Activated CD4-positive, alpha-beta T cell treated with anti-CD3 and anti-CD28 coated beads for 36 hours (primary cell): ENCODE measurements at places on chromosomes 3 and 15. TPM values are rescaled to one million over a fixed set of nuclear protein-coding genes. Genes with fewer than 3 reads are reported as not detected.

- H3K4me3 ChIP-seq = no peak overlapping the region
- peaks cover 7% of the 10 kb centered on the region for H3K4me1 ChIP-seq
- H3K27ac ChIP-seq = no peak overlapping the region
Measured at GRCh38 chr3:194030372-194030771, 105.6 kb upstream of the HES1 start.

SLC51A gene
- total RNA-seq = not detected

DNA sequence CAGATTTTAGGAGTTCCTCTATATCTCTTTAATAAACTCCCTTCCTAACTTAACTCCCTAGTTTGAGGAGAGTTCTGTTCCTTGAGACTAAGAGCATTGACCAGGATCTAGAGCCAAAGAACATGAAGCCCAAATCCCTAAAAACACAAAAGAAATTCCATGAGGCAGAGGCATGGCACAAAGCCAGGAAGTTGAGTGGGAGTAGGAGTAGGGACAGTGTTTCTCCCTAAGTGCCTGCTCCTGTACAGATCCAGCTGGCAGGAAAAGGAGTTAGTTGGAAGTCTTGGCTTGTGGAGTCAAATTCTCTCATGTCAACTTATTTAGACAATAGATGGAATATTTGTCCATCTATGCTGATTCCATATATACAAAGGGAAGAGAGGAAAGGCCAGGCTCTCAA, 11.4 kb downstream of the ACTC1 start:
- no peaks in the 10 kb centered on the region for H3K4me1 ChIP-seq
- DNase-seq = no peak
- H3K4me3 ChIP-seq = no peak overlapping the region
- no peak overlapping the region for H3K27ac ChIP-seq

DNA sequence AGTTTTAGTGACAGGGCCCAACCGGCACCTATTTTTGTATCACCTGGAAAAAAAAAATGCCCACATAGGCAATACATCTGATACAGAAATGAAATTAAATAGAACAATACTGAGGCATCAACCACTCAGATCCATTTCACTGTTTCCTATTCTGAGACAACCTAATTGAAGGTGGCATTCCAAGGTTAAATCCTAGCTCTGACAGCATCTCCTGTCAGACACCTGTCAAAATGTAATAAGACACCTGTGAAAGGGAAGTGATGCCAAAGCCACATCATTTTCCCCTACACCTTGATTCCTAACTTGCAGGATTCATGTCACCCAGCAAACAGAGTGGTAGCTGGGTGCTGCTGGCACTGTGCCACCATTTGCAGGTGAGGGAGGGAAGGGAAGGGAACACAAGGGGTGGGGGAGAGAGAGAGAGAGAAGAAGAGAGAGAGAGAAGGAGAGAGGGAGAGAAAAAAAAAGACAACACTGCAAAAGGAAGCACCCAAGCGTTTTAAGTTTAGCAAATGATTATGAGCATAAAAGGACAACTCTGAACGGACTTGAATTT, 1044.6 kb upstream of the CFAP20DC start:
- DNase-seq = peak; percentile 23
- peaks cover 29% of the 10 kb centered on the region for H3K4me1 ChIP-seq
- H3K27me3 ChIP-seq = no peaks in the 10 kb centered on the region

AGBL1 gene
- 0.05 TPM for total RNA-seq

FOXB1 gene
- 0.53 TPM for total RNA-seq
